Hepatocyte (in vitro differentiated cells): ENCODE measurements at places on chromosomes 2 and 18. TPM values are rescaled to one million over a fixed set of nuclear protein-coding genes. Genes with fewer than 3 reads are reported as not detected.

- H3K4me3 ChIP-seq = peak within 1 kb of the TSS; percentile 99
- peak within 1 kb of the TSS; percentile 78 for H3K27ac ChIP-seq
- H3K4me1 ChIP-seq = no peaks in the 10 kb centered on the region
These were observed at the start of gene LYPD6 for GRCh38 chr2:149330127-149331022. Gene LYPD6, plus strand, starts transcription at chr2:149330587. Its CDS starts 107,122 bp downstream, at chr2:149437709.

DNA sequence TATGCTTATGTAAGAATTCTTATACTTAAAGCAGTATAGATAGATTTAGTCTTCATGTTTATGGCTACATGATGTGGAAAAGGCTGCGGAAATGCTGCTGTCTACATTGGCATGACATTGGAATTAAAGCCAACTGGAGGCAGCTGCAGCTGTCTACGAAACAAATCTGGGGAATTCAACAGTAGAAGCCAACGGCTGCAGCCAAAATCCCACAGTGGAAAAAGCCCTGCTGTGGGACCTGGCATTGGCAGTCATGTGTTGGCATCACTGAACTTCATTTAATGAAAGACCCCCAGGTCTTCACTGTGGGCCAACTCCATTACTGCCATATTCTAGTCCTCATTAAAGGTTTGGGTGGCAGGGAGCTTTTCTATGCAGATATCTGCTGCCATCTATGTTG lies 223.6 kb downstream of the SLC8A1 start:
- H3K4me3 ChIP-seq = no peak overlapping the region
- no peaks in the 10 kb centered on the region for H3K27me3 ChIP-seq
- DNase-seq = no peak
- H3K36me3 ChIP-seq = no peaks in the 10 kb centered on the region
- H3K27ac ChIP-seq = no peak overlapping the region

GRCh38 chr2:200442471-200442870 lies 67.4 kb downstream of the KCTD18 start:
- no peak overlapping the region for H3K27ac ChIP-seq
- no peaks in the 10 kb centered on the region for H3K4me1 ChIP-seq
- DNase-seq = no peak

DNA sequence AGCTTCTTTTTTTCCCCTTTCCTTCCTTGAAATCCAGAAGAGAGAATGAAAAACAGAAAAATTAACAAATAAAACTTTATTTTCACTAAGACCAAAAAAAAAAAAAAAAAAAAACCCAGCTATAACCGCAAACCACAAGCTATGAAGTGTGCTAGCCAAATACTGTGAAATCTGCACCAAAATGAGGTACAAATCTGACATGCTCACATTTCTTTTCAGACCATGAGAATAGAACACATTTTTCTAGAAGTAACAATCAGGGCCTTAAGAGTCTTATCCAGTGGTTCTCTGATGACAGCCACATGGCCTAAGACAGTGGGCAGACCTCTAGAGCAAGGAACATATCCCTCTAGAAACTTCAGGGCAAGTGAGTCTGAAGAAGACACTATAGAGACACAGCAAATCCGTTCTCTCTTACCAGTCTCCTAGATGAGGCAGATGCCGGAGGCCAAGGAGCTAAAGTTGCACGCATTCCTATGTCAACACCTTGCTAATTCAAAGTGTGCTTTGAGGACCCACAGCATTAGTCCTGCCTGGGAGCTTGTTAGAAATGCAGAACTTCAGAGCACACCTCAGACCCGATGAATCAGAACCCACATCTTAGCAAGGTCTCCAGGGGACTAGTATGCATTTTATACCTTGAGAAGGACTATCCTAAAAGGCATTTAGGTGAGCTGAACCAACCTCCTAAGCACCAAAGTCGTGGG lies 317.1 kb downstream of the MYCN start:
- no peak overlapping the region for H3K27ac ChIP-seq
- no peak overlapping the region for H3K4me3 ChIP-seq
- no peaks in the 10 kb centered on the region for H3K36me3 ChIP-seq
- no peak for DNase-seq
- H3K4me1 ChIP-seq = no peaks in the 10 kb centered on the region

GRCh38 chr18:6748241-6748640 lies 18.7 kb downstream of the ARHGAP28 start:
- no peaks in the 10 kb centered on the region for H3K36me3 ChIP-seq
- no peak for DNase-seq
- H3K4me1 ChIP-seq = peaks cover 26% of the 10 kb centered on the region
- no peak overlapping the region for H3K4me3 ChIP-seq
- H3K27ac ChIP-seq = no peak overlapping the region

GRCh38 chr2:195907474-195907873 lies 161.2 kb downstream of the DNAH7 start:
- H3K36me3 ChIP-seq = no peaks in the 10 kb centered on the region
- no peak overlapping the region for H3K27ac ChIP-seq
- H3K27me3 ChIP-seq = no peaks in the 10 kb centered on the region
- DNase-seq = no peak
- no peak overlapping the region for H3K4me3 ChIP-seq

The DCDC2C gene
- total RNA-seq = not detected in 2 replicates

The KCNG3 gene
- 0.28 and 0.57 TPM in 2 replicates for total RNA-seq
